ENCODE measurements at places on chromosomes 2 and 18.

DNA sequence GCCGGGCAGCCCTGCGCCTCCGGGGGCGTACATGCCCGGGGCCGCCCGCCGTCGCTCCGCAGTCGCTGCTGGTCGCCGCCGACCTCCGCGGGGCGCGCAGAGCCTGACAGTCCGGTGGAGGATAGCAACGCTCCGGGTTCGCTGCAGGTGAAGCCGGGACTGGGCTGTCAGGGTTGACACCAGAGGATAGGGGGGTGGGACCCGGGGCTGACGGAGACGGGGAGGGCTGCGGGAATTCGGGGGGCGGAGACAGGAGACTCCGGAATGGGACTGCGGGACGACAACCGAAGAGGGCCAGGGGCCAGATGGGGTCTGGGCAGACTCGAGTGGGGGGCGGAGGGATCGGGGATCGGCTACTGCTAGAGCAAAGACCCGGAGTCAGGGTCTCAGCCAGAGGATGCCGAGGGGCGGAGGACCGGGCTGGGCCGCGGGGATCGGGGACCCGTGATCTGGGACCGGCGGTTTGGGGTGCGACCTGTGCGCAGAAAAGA is 403 bp downstream of the TMEM127 start:
- no peak for DNase-seq

DNA sequence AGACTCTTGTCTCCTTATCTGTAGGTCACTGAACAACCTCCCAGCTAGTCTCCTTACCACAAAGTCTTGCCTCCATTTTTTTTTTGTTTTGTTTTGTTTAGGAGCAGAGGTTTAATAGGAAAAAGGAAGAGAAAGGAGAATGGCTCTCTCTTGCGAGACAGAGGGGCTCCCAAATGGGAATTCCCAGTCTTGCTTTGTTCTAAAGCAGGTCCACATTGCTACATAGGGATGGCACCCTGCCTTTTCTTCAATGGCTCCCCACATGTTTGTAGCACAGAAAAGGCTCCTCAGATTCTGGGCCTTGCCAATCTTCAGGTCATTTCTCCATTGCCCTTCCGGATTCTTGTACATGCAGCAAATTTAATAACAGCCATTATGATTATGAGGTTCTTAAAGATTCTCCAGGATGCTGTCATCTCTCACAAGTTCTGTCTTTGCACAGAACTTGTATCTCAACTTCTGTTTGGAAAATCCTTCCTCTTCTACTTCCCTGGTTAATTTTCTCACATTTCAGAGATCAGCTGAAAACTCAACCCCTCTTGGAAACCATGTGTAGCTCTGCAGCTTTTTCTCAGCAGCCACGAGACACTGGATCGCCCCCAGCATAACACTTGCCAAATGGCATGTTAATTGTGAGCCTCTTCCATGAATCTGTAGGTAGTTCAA is 23.6 kb downstream of the IL1F10 start:
- DNase-seq = no peak

- no peak for DNase-seq
Observed at GRCh38 chr2:161306919-161307318, 1.3 kb upstream of the PSMD14 start.

- DNase-seq = no peak
Observed at GRCh38 chr2:158665536-158666302, 129.4 kb upstream of the DAPL1 start.

DNA sequence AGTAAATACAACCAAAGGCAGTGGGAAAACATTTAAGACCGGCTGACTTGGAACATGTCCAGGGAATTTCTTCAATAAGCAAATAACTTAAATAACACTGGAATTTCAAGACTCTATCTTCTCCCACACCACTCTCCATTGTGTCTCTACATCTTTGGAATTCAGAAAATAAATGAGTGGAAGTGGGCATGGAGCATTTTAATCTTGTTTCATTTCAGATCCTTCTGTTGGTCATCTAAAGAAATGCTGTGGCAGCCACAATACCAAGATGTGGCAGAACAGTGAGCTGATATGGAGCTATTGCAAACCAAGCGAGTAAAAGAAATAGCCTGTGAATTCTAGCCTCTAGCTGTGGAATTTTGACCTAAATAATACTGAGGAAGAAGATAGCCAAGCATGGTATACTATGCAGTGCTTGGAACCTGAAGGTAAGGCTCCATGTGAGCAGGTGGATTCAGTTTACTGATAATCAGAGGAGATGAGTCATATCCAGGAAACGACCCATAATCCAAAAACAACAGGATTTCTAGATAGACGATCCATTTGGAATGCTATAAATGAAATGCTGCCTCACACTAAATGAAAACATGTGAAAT is 157.1 kb upstream of the SCN7A start:
- no peak for DNase-seq

DNA sequence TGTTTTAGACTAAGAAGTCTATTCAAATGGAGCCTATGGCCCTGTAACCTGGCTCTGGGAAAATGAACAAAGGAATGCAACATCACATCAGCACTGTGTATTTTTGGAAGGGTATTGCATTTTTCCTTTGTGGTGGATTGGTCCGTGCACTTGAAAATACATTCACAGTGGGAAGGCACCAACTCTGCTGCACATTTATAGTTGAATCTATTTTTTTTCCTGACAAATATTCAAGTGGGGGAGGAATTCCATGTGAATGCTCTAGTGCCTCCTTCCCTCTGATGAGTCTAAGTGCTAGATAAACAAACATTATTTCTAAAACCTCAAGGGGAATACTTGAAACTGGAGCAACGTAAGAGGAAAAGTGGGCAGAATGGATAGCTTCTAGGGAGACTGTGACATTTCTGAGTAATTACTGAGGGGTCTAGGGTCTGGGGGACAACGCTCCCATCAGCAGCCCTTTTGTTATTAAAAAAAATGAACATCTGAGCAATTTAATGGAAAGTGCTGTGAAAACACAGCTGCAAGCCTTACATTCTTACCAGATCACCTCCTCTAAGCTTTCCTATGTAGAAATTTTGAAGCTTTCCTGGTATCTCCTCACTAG is 208.2 kb downstream of the SLC8A1 start:
- DNase-seq = no peak

GRCh38 chr2:180075870-180076269 is 68.8 kb upstream of the CWC22 start:
- no peak for DNase-seq

DNA sequence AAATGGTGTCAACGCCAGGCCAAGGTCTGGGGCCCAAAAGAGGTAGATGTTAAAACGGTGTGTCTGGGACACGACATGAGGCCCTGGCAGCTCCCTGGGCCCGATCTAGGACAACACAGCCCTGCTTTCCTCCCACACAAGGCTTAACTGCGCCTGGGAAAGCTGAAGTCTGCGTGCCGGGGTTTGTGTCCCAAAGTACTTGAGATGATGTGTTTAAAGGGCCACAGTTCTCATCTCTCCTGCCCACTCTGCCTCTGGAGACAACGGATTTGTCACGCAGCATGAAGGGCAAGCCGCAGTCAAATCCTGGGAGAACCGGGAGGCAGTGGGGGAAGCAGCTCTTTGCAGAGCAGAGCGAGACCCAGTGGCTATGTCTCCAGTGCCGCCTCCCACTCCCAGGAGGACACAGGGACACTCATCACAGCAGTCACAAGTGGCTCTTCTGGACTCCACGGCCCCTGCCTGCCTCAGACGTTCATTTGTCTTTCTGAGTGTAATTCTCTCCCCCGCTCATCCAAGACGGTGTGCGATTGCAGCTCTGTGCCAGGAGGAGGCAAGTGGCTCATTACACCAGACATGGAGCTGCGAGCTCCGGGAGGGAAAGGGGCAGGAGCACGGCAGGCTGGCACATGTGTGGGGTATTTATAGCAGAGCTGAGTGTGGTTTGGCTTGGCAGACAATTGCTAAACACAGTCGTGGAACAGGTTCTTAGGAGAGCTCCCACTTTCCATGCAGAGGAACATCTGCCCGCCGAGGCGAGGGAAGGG is 57.7 kb upstream of the SEMA4C start:
- no peak for DNase-seq

DNA sequence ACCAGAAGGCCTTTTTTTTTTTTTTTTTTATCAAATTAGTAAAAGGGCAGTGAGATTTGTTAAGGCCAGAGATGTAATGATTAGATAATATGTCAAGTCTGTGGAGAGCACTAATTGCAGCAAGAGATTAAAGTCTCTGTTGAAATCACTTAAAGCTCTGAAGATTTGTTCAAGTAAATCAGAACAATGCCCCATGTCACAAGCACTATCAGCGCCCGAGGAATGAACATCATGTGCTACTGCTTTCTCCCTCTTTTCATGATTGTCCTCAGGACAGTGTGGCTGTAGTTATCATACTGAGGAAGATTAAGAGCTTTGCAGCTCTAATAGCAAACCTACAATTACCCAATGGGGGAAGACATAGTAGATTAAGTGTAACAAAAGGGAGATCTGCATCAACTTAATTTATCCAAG is 71.1 kb downstream of the TDRD15 start:
- DNase-seq = no peak

Measured in NCI-H1092 (cell line).